ENCODE measurements at places on chromosomes 13 and 19.

DNA sequence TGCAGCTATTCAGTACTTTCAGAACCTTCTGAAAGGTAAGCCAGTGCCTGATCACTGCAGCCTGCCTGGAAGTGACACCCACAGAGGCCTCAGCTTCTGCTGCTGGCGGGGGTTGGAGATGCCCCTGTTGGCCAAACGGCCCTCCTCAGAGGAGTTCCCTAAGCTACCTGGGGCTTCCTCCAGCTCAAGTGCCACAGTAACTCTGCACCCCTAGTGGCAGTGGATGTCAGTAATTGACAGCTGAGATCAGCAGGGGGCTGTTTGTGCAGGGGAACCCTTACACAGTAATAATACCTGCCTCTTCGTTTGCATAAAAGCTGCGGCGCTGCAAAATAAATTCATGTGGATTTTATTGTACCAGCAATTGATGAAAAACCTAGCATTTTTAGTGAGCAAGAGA, 28.9 kb downstream of the TDRD12 start:
- H3K36me3 ChIP-seq = no peaks in the 10 kb centered on the region
- no peak overlapping the region for H3K27ac ChIP-seq
- peaks cover 13% of the 10 kb centered on the region for H3K27me3 ChIP-seq
- DNase-seq = peak; percentile 26

DNA sequence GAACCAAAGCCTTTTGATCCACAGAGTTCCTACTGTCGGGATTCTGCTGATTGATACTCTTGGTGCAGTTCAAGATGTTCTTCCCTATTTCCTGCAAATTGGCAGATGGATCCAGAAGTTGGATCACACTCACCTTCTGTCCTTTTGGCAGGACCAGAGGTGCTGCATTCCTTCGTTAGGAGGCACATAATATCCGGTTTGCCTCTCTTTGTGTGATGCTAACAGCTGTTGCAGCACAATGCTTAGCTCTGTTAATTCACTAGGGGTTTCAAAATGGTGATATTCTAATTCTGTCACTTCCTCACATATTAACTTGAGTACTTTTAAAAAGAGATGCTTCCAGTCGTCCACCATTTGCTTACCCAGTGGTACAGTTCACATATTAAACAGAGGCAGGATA, 15.2 kb upstream of the CHST8 start:
- H3K27me3 ChIP-seq = peaks cover 2% of the 10 kb centered on the region
- H3K4me3 ChIP-seq = no peak overlapping the region
- H3K36me3 ChIP-seq = no peaks in the 10 kb centered on the region
- H3K27ac ChIP-seq = no peak overlapping the region
- DNase-seq = no peak
- no peaks in the 10 kb centered on the region for H3K4me1 ChIP-seq

GRCh38 chr13:30193279-30194234, 113.8 kb downstream of the KATNAL1 start:
- H3K27me3 ChIP-seq = no peaks in the 10 kb centered on the region
- H3K27ac ChIP-seq = no peak overlapping the region
- H3K36me3 ChIP-seq = no peaks in the 10 kb centered on the region
- no peak overlapping the region for H3K4me3 ChIP-seq
- H3K4me1 ChIP-seq = no peaks in the 10 kb centered on the region

DNA sequence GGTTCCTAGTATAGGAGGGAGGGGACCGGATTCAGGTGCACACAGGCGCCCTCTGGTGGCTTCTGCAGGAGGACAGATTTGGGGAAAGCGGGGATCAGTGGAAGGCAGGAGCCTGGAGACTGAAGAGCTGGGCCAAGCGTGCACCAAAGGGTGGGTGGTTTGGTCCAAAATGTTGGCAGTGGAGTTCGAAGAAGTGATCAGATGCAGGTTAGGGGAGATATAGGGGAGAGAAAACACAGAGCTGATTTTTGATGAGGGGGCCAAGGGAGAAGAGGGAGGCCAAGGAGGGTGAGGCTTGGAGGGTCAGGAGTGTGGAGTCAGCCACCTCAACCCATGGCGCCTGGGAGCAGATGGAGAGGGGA, 6.8 kb upstream of the CARM1 start:
- H3K27ac ChIP-seq = no peak overlapping the region
- no peak overlapping the region for H3K4me3 ChIP-seq
- H3K4me1 ChIP-seq = peaks cover 12% of the 10 kb centered on the region
- H3K36me3 ChIP-seq = no peaks in the 10 kb centered on the region
- no peaks in the 10 kb centered on the region for H3K27me3 ChIP-seq
- DNase-seq = peak; percentile 90

- peaks cover 16% of the 10 kb centered on the region for H3K4me1 ChIP-seq
- H3K27me3 ChIP-seq = peaks cover 45% of the 10 kb centered on the region
- no peak for DNase-seq
Measured at GRCh38 chr13:36418022-36418805, 14.1 kb upstream of the CCNA1 start.

DNA sequence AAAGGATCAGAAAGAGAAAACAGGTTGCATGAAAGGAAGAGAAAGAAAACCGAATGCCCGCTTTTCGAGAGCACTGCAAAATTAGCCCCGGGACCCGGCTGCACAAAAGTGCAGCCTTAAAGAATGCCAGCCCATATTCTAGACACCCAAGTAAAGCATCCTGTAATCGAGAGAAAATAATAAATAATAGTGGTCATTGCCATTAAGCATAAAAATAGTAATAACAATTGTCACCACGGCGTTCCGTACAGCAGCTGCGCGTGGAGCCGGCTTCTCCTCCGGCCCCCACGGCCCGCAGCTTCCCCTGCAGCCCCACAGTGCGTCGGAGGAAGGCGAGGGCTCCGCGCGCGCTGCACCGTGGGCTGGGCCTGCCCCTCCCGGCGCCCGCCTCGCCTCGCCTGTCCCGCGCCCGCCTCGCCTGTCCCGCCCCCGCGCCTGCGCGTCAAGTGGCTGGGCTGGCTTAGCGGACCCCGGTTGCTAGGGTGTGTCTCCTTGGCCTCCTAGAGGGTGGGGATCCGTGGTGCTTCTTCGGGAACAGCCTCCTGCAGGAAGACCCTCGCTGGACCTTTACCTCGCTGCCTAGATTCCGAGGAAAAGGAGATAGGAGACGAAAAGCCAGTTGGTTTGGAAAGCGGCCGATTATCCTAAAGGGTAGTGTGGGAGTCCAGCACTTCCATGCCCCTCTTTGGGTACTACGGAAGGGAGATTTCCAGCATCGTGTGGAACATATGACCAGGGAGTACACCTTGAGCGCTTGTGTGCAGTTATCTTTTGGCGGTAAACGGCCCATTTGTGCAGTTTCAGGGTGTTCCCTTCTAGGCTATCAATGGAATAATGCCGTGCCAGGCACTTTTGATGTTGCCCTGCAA, at the start of gene LRRC63:
Gene LRRC63, plus strand, starts transcription at position 446 of the 869 bp plus-strand sequence. CDS start 1,107 bp downstream, outside the sequence.
- H3K36me3 ChIP-seq = no peaks in the 10 kb centered on the region
- DNase-seq = peak; percentile 89
- H3K27ac ChIP-seq = peak within 1 kb of the TSS; percentile 91
- peak within 1 kb of the TSS; percentile 79 for H3K4me3 ChIP-seq

GRCh38 chr13:103130146-103130545, 63.9 kb upstream of the SLC10A2 start:
- H3K36me3 ChIP-seq = no peaks in the 10 kb centered on the region
- no peaks in the 10 kb centered on the region for H3K4me1 ChIP-seq
- DNase-seq = no peak
- no peaks in the 10 kb centered on the region for H3K27me3 ChIP-seq
- H3K4me3 ChIP-seq = no peak overlapping the region

Measured in activated CD8-positive, alpha-beta T cell treated with anti-CD3 and anti-CD28 coated beads for 36 hours (primary cell).